Stimulated activated CD4-positive, alpha-beta T cell treated with anti-CD3 and anti-CD28 coated beads, Interleukin-12 subunit alpha, Interleukin-12 subunit beta, amount 100 ng/mL, for 24 hours (primary cell): ENCODE measurements at places on chromosomes 4 and X.

GRCh38 chrX:104172788-104173187 lies 6.5 kb downstream of the FAM199X start:
- no peak for DNase-seq

DNA sequence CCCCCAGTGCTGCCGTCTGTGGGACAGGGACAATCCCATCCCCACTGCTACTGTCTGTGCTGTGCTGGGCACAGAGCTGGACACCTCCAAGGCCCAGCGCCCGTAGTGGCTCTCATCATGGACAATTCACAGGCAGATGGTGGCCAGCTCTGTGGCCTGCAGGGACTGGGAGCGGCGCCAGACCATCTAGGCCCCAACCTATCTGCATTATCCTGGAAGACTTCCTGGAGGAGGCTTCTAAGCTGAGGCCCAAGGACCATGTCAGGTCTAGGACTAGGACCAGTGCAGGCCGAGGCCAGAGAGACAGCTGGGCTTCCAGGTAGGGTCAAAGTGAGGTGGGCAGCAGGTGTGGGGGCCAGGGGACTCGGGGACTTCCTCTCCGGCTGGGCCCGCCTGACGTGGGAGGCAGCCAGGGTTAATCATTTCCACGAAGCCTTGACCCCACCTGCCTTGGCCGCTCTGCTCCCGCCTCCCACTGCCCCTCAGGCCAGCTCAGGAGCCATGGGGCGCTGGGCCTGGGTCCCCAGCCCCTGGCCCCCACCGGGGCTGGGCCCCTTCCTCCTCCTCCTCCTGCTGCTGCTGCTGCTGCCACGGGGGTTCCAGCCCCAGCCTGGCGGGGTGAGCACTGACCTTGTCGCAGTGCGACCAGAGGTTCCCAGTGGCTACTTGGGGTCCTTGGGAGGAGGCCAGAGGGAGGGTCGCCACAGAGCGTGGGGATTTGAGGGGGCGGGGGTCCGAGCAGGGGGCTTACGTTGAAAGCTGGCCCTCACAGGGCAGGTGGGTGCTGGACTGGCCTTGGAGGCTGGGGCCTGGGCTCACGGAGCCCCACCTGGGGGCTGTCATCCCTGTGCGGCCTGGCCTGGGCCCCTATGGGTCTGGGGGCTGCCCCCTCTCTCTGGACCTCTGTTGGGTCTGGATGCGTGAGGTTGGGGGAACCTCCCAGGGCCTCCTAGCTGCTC lies at the start of gene HGFAC:
HGFAC (plus strand) TSS at position 468 of the 959 bp plus-strand sequence; CDS start at position 502, 34 bp downstream.
- no peak for DNase-seq

DNA sequence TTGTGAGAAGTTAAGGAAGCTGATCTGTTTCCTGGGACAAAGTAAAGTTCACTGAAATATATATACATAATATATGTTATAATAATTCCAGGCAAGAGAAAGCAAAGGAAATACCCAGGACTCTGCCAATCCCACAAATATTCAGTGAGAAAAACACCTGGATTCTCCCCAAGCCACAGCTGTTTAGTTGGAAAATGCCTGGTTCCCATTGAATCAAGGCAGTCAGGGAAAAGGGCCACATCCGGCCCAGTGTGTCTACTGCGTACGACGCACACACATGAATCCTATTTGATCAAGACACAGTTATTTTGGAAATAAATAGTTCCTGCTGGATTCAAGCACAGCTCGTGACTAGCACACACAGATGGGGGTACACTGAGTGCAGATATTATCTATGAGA lies 6.3 kb upstream of the DCHS2 start:
- DNase-seq, result no peak

GRCh38 chr4:36326476-36327029 lies 45.1 kb downstream of the DTHD1 start:
- no peak for DNase-seq

GRCh38 chrX:19886883-19887531 lies 393 bp downstream of the SH3KBP1 start:
- DNase-seq, result no peak

- DNase-seq, result no peak
Observed at GRCh38 chrX:33086886-33087285, 124.5 kb downstream of the DMD start.

- no peak for DNase-seq
Observed at GRCh38 chrX:3787856-3788255, 74.4 kb upstream of the PRKX start.

- no peak for DNase-seq
Observed at GRCh38 chrX:105553118-105553517, 269.2 kb upstream of the NRK start.

- no peak for DNase-seq
Observed at GRCh38 chrX:19855700-19856381, 31.6 kb downstream of the SH3KBP1 start.

GRCh38 chr4:73309211-73309610 lies 50.6 kb upstream of the ANKRD17 start:
- DNase-seq, result no peak

GRCh38 chr4:144449611-144450010 lies 196.3 kb upstream of the HHIP start:
- no peak for DNase-seq

- no peak for DNase-seq
Observed at GRCh38 chr4:85391071-85391470, 83.9 kb upstream of the ARHGAP24 start.

DNA sequence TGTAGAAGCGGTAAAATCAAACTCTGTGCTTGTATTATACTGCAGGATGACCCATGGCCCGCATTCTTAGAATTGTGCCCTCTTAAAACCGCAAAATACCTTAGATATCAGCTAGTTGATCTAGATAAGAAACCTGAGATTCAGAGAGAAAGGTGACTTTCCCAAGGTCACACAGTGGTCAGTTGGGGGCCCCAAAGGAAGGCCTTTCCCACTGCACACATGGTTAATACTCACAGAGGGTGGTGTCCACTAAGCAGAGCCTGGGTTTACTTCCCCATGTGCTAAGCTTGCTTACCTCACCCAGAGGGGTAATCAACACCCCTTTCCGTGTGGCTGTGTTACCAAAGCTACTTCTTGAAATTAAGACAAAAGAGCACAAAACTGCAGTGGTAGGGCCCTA lies 66.3 kb downstream of the RBM47 start:
- DNase-seq, result no peak

DNA sequence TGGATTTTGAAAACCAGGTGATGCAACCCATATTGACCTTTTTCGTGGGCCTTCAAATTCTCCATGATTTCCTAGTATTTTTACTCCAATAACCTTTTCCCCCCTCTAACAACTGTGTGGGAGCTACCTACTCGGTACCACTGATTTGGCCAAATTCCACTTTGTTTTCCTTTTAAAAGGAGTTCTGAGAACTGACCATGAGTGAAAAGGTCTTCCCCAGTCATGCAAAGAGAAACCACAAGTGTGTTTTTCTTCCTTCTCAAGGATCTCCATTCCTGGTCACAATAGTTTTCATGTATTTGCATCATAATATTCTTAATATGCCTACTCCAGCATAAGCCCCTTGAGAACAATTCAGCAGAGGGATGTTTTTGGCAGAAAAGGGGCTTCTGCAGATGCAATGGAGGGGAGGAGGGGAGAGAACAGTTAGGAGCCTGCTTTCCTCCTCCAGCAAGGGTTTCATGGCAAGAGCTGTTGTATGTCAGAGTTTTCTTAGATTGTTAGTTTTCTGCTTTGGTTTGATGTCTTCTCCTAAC lies 195.3 kb upstream of the ANXA3 start:
- no peak for DNase-seq

DNA sequence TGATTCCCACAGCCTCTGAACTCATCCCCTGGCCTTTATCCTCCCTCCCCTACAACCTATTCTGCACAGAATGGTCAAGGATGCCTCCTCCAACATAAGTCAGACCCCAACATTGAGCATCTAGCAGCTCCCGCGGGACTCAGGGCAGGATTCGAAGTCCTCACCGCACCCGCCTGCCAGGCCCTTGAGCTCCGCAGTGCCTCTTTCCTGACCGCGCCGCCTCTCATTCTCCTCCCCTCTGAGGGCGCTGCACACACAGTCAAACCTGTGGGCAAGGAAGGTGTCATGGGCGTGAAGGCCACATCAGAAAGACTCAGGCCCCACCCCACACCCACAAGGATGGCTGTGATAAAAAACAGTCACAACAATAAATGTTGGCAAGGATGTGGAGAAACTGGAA lies 84.1 kb downstream of the CPZ start:
- DNase-seq, result no peak

- DNase-seq, result no peak
Observed at GRCh38 chr4:156439576-156440200, 486.0 kb upstream of the CTSO start.

GRCh38 chr4:56844802-56845580 lies 23.5 kb upstream of the SPINK2 start:
- DNase-seq, result no peak

DNA sequence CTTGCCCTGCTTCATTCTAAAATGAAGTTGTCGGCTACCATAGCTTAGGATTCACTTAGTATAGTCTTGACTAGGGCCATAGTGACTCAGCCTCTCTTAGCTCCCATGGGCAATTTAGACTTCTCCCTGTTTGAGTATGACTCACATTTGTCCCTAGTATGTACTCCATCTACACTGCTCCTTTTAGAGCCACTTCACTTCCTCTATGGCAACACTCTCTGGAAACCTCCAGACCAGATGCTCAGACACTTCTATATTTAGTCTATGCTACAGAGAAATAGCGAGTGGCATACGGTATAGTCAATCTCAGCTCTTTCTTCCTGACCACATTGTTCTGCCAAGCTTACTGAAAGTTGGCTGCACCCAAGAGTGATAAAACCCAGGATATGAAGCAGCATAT lies 11.2 kb downstream of the MEPE start:
- DNase-seq, result no peak

GRCh38 chr4:139711461-139711860 lies 45.8 kb downstream of the MGST2 start:
- no peak for DNase-seq

DNA sequence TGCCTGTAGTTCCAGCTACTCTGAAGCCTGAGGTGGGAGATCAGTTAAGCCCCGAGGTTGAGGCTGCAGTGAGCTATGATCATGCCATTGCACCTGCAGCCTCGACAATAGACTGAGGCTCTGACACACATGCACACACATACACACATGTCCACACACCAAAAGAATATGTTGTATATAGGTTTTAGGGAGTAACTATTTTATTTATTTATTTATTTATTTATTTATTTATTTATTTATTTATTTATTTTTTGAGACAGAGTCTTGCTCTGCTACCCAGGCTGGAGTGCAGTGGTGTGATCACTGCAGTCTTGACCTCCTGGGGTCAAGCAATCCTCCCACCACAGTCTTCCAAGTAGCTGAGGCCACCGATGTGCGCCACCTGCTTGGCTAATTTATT lies 78.3 kb downstream of the DCLK2 start:
- no peak for DNase-seq

- DNase-seq, result no peak
Observed at GRCh38 chr4:52950226-52950625, 88.1 kb downstream of the RASL11B start.

DNA sequence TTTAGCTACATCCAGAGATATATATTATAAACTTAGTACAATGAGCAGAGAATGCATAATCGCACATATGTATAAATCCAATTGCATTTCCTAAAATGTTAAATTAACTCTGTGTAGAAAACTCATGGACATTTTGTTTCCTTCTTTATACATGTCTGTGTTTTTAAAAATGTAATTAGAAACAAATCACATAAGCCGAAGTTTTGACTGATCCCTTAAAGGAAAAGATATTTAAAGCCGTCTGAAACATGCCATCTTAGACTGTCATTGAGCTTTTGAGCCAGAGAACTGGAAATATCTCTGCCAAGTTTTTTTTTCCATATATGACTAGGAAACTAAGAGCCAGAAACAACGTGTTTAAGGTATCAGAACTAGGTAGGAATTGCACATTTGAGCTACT lies 107.0 kb downstream of the ARAP2 start:
- no peak for DNase-seq

DNA sequence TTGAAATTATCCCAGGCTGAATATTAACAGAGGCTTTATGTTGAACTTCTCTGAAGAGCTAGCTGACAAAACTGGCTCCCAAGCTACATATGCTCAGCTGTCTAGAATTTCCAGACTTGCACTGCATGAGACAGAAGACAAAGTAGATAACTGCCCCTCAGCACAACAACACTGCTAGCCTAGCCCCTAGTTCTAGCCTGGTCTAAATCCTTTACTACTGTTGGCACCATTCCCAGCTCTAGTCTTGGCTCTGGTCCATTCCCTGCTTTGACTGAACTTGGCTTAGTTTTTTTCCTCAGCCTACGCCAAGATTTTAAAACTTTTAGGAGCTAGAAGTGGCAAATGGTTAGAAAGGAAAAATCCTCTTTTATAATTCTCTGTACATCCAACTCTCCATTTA lies 7.6 kb upstream of the OPHN1 start:
- no peak for DNase-seq

GRCh38 chr4:26701786-26702227 lies 117.9 kb downstream of the TBC1D19 start:
- DNase-seq, result no peak

DNA sequence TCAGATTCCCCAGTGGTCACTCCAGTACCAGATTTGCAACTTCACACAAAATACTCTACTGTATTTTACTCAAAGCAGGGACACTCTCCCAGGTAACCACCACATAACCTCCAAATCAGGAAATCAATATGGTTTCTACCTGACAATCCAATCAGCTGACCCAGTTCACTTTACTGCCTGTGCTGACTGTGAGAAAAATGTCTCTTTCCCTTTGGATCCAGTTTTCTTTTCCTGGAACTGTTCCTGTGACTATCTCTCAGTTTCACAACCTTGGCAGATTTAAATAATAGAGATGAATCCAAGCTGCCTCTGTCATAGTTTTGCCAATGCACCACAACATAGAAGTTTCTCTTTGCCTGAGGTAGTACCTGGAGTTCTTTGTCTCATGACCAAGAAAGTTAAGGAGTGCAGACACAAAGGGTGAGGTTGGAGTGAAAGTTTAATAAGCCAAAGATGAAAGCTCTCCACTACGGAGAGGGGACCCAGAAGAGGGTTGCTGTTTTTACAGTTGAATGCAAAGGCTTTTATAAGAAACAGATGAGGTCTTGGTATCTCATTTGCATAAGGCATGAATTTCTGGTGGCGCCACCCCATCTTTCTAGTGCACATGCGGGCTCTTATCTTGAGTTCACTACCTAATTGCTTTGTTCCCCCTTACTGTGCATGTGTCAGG lies 29.7 kb upstream of the IL9R start:
- no peak for DNase-seq

- no peak for DNase-seq
Observed at GRCh38 chrX:15567267-15567666, 33.5 kb downstream of the ACE2 start.
